ENCODE measurements at places on chromosomes 5 and 9.
A peak's percentile ranks its signal among the peaks of the same experiment; 100 is the strongest.

- DNase-seq: no peak
- H3K27ac ChIP-seq: no peak overlapping the region
- no peaks in the 10 kb centered on the region for H3K4me1 ChIP-seq
- H3K36me3 ChIP-seq: no peaks in the 10 kb centered on the region
Observed at GRCh38 chr5:164027738-164028137, 522.3 kb downstream of the MAT2B start.

GRCh38 chr5:150111122-150111521, 24.8 kb upstream of the CSF1R start:
- no peaks in the 10 kb centered on the region for H3K36me3 ChIP-seq
- H3K4me3 ChIP-seq: no peak overlapping the region
- no peak overlapping the region for H3K27ac ChIP-seq
- H3K4me1 ChIP-seq: no peaks in the 10 kb centered on the region

DNA sequence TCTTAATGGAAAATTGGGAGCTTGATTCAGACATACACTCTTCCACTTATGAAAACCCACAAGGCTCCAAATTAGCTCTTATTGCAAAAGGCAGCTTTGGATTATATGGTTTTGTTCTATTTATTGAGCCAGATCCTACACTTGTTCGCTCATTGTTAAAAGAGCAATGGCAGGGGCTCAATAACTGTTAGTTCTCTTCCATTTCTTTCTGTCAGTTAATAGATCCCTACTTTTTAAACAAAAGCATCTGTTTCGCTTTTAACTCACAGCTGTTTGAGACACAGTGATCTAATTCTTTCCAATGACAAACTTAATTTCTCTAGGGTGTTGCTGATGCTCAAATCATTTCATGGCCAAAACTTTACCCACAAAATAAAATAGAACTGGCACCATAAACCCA, 11.7 kb downstream of the C5 start:
- H3K27me3 ChIP-seq: no peaks in the 10 kb centered on the region
- peaks cover 5% of the 10 kb centered on the region for H3K36me3 ChIP-seq
- H3K27ac ChIP-seq: no peak overlapping the region
- no peaks in the 10 kb centered on the region for H3K4me1 ChIP-seq
- H3K4me3 ChIP-seq: no peak overlapping the region

- no peak overlapping the region for H3K27ac ChIP-seq
- no peak overlapping the region for H3K4me3 ChIP-seq
- H3K4me1 ChIP-seq: no peaks in the 10 kb centered on the region
Observed at GRCh38 chr9:124980431-124980830, 39.5 kb upstream of the GOLGA1 start.

- peak overlapping the region; percentile 62 for H3K4me3 ChIP-seq
- peak overlapping the region; percentile 86 for H3K27ac ChIP-seq
- H3K36me3 ChIP-seq: no peaks in the 10 kb centered on the region
Observed at GRCh38 chr5:157172403-157172802, 6.3 kb upstream of the GARIN3 start.

GRCh38 chr5:157959370-157959769, 100.4 kb upstream of the CLINT1 start:
- no peaks in the 10 kb centered on the region for H3K36me3 ChIP-seq
- no peak overlapping the region for H3K27ac ChIP-seq
- H3K4me3 ChIP-seq: no peak overlapping the region
- H3K27me3 ChIP-seq: peaks cover 6% of the 10 kb centered on the region
- DNase-seq: no peak
- no peaks in the 10 kb centered on the region for H3K4me1 ChIP-seq

- H3K36me3 ChIP-seq: peaks cover 58% of the 10 kb centered on the region
- H3K4me1 ChIP-seq: peaks cover 74% of the 10 kb centered on the region
- no peak overlapping the region for H3K4me3 ChIP-seq
- no peaks in the 10 kb centered on the region for H3K27me3 ChIP-seq
- H3K27ac ChIP-seq: peak overlapping the region; percentile 46
Observed at GRCh38 chr5:158756871-158757270, 342.8 kb downstream of the EBF1 start.

GRCh38 chr5:59555596-59555995, 337.9 kb downstream of the PDE4D start:
- no peaks in the 10 kb centered on the region for H3K27me3 ChIP-seq
- H3K36me3 ChIP-seq: peaks cover 2% of the 10 kb centered on the region
- DNase-seq: no peak
- H3K4me3 ChIP-seq: no peak overlapping the region

DNA sequence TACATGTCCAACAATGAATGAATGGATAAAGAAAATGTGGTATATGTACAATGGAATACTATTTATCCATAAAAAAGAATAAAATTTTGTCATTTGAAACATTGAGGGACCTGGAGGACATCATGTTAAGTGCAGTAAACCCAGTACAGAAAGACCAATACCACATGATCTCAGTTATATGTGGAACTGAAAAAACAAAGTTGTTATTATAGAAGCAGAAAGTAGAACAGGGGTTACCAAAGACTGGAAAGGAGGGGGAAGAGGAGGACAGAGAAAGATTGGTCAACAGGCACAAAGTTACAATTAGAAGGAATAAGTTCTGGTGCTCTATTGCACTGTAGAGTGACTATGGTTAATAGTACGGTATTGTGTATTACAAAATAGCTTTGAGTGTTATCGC, 233.8 kb downstream of the SEMA6A start:
- H3K4me3 ChIP-seq: no peak overlapping the region
- DNase-seq: no peak
- peaks cover 17% of the 10 kb centered on the region for H3K36me3 ChIP-seq
- H3K27me3 ChIP-seq: no peaks in the 10 kb centered on the region

- H3K36me3 ChIP-seq: peaks cover 25% of the 10 kb centered on the region
- peak overlapping the region; percentile 93 for H3K27ac ChIP-seq
- H3K27me3 ChIP-seq: no peaks in the 10 kb centered on the region
- H3K4me1 ChIP-seq: peaks cover 58% of the 10 kb centered on the region
- peak overlapping the region; percentile 94 for H3K4me3 ChIP-seq
Observed at GRCh38 chr9:14692470-14693250, 572 bp downstream of the ZDHHC21 start.

DNA sequence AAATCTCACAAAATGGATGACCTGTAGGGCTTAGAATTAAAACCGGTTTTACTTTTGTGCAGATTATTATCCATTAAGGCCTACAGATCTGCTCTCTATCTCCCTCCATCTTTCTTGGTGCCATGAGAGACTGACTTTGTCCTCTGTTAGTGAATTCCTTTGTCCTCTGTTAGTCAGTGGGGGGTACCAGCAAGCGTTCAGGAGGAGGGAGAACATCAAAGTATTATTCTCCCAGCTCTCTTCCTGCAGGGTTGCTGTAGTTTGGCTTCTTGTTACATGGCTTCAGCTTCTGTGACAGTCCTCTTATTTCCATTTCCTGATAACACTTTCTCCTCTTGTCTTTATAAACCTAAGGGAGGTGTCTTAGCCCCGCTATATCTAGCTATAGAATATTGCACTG, 850.5 kb upstream of the SEMA6A start:
- no peak overlapping the region for H3K27ac ChIP-seq
- H3K4me3 ChIP-seq: no peak overlapping the region
- no peaks in the 10 kb centered on the region for H3K36me3 ChIP-seq
- no peaks in the 10 kb centered on the region for H3K27me3 ChIP-seq
- DNase-seq: no peak

GRCh38 chr5:162806195-162806594, 631.2 kb upstream of the CCNG1 start:
- H3K27ac ChIP-seq: no peak overlapping the region
- DNase-seq: no peak
- no peaks in the 10 kb centered on the region for H3K36me3 ChIP-seq
- H3K4me1 ChIP-seq: no peaks in the 10 kb centered on the region

GRCh38 chr9:136429683-136430491, 9.8 kb downstream of the INPP5E start:
- H3K4me3 ChIP-seq: no peak overlapping the region
- DNase-seq: no peak

DNA sequence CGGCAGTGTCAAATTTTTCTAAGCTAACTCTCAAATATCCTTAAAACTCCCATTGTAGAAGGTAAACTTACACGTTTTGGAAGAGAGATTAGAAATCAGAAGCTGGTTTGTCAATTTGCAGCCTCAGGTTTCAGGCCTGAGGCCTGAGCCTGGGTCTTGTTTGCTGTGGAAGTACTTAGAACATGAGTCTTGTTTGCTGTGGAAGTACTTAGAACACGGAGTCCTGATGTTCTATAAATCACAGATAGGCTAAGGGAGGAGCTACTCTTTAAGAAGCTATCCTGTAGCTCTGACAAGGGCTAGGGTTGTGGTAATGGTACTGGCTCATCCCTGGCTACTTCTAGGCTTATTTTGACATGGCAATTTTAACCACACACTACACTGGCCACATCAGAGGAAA, 97.8 kb downstream of the FBXW11 start:
- no peak overlapping the region for H3K4me3 ChIP-seq
- H3K27me3 ChIP-seq: no peaks in the 10 kb centered on the region
- H3K36me3 ChIP-seq: peaks cover 41% of the 10 kb centered on the region
- DNase-seq: no peak
- peaks cover 57% of the 10 kb centered on the region for H3K4me1 ChIP-seq

GRCh38 chr5:116291271-116291670, 206.4 kb downstream of the COMMD10 start:
- H3K27ac ChIP-seq: no peak overlapping the region
- H3K4me1 ChIP-seq: no peaks in the 10 kb centered on the region
- H3K36me3 ChIP-seq: peaks cover 66% of the 10 kb centered on the region
- no peaks in the 10 kb centered on the region for H3K27me3 ChIP-seq

DNA sequence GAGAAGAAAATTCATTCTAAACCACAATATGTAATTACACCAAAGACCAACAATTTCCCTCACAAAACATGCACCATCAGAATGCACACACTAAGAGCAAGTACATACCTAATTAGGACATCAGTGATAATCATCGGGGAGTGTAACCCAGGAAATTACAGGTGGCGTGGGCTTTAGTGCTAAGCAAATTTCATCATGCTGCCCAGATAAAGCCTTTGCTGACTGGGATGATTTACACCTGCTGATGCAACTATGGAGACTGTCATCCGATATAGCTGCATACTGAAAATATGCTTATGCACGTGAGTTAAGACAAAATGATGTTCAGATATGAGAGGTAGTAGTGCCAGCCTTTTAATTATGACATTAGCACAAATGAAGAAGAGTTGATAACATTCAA, 123.2 kb downstream of the DCP2 start:
- no peaks in the 10 kb centered on the region for H3K36me3 ChIP-seq
- H3K4me3 ChIP-seq: no peak overlapping the region
- no peak overlapping the region for H3K27ac ChIP-seq

DNA sequence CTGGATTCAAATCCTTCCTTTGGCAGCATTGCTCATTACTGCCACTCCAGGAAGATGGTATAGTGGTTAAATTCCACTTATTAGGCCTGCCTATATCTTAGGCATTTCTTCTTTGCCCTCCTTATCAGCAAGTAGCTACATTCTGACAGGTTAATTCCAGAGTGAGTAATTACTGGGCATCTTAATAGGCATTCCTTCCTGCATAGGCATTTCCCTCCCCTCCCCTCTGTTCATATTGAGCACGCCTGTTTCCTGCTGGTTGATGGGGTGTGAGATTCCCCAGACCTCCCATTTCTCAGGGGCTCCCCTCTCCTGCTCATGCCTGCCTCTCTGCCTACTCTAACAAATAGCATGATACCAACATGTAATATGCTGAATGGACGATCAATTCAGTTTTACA, 305.9 kb downstream of the CYLC2 start:
- H3K4me3 ChIP-seq: no peak overlapping the region
- H3K4me1 ChIP-seq: no peaks in the 10 kb centered on the region
- no peaks in the 10 kb centered on the region for H3K27me3 ChIP-seq
- DNase-seq: no peak

GRCh38 chr9:134040781-134041648, 15.7 kb downstream of the BRD3OS start:
- no peak overlapping the region for H3K27ac ChIP-seq
- no peaks in the 10 kb centered on the region for H3K4me1 ChIP-seq
- no peak overlapping the region for H3K4me3 ChIP-seq
- H3K27me3 ChIP-seq: no peaks in the 10 kb centered on the region
- no peak for DNase-seq

DNA sequence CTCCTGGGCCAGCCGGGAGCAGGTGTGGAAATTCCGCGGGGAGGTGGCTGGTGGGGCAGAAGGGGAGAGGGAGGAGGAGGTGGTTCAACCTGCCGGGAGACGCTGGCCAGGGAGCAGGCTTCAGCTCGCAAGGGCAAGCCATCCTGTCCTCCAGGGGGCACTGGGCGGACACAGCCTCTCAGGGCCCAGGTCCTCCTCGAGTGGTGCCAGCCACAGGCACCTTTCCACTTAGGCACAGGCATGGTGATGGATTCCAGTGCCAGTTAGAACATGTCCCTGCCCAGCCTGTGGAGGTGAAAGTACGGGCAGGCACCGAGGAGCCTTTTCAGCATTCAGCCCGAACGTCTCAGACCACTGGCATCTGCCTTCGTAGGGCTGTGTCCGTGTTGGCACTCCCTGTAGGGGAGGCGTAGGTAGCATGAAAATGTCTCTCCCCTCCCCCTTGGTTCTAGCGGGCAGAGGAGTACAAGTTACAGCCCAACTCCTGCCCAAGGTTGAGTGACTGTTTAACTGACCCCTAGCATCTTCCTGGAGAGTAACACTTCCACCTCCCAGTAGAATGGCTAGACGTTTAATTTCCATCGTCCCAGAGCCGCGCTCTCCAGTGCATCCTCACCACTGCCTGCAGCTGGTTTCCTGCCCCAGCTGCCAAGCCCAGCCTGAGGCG, 48.9 kb downstream of the DAB2IP start:
- peak; percentile 17 for DNase-seq
- no peaks in the 10 kb centered on the region for H3K36me3 ChIP-seq
- peak overlapping the region; percentile 70 for H3K4me3 ChIP-seq
- H3K4me1 ChIP-seq: peaks cover 26% of the 10 kb centered on the region
- no peak overlapping the region for H3K27ac ChIP-seq

DNA sequence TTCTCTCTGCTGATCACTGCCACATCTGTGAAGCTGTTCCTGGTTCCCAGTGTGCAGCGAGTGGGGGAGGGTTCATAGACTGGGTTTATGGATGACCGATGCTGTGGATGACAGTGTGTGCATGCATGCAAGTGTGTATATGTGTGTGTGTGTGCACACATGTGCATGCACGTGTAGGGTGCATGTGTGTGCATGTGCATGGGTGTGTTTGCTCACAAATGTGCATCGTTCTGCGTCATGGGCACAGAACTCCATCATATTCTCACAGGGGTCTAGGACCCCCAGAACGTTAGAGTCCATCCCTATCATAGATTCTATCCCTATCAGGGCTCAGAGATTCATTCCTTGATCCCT, 134.0 kb downstream of the PHF2 start:
- H3K4me1 ChIP-seq: no peaks in the 10 kb centered on the region
- H3K27me3 ChIP-seq: peaks cover 6% of the 10 kb centered on the region
- no peak overlapping the region for H3K4me3 ChIP-seq
- DNase-seq: no peak
- H3K27ac ChIP-seq: no peak overlapping the region
- H3K36me3 ChIP-seq: no peaks in the 10 kb centered on the region

GRCh38 chr5:102853680-102854079, 98.6 kb downstream of the PAM start:
- H3K4me3 ChIP-seq: no peak overlapping the region
- no peak overlapping the region for H3K27ac ChIP-seq
- H3K4me1 ChIP-seq: peaks cover 2% of the 10 kb centered on the region
- H3K36me3 ChIP-seq: no peaks in the 10 kb centered on the region

GRCh38 chr5:72476721-72477120, 30.5 kb downstream of the ZNF366 start:
- H3K4me3 ChIP-seq: no peak overlapping the region
- no peak overlapping the region for H3K27ac ChIP-seq
- no peak for DNase-seq
- no peaks in the 10 kb centered on the region for H3K36me3 ChIP-seq
- H3K27me3 ChIP-seq: peaks cover 18% of the 10 kb centered on the region

All from activated B cell treated with CpG ODN at 0.5 μM for 24 hours (primary cell).